ENCODE measurements at places on chromosomes 2 and 18. TPM values are rescaled to one million over a fixed set of nuclear protein-coding genes. Genes with fewer than 3 reads are reported as not detected.

- H3K4me1 ChIP-seq, result peaks cover 10% of the 10 kb centered on the region
- H3K36me3 ChIP-seq, result peaks cover 19% of the 10 kb centered on the region
- no peak for DNase-seq
- no peak overlapping the region for H3K27ac ChIP-seq
- no peaks in the 10 kb centered on the region for H3K27me3 ChIP-seq
These were observed 2.5 kb downstream of the ADI1 start for GRCh38 chr2:3516831-3517230.

DNA sequence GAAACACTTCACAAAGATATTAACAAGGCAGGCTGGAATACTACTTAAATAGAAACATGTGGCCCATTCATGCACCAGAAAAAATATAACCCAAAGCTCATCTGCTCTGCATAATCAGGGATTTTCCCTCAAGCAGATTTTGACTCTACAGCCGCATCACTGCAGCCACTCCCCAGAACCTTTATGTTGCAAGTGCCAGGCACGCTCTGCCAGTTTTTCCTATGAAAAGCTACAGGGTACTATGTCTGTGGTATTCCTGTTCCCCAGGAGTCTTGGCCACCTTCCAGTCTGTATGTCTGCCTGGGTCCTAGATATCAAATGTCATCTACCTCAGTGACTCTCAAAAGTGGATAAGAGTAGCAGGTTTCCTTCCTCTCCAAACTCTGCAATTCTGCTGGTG is 3.8 kb downstream of the COA5 start:
- H3K36me3 ChIP-seq, result peaks cover 18% of the 10 kb centered on the region
- H3K4me1 ChIP-seq, result peaks cover 20% of the 10 kb centered on the region
- no peak overlapping the region for H3K4me3 ChIP-seq
- DNase-seq, result no peak
- H3K27ac ChIP-seq, result no peak overlapping the region
- no peaks in the 10 kb centered on the region for H3K27me3 ChIP-seq

DNA sequence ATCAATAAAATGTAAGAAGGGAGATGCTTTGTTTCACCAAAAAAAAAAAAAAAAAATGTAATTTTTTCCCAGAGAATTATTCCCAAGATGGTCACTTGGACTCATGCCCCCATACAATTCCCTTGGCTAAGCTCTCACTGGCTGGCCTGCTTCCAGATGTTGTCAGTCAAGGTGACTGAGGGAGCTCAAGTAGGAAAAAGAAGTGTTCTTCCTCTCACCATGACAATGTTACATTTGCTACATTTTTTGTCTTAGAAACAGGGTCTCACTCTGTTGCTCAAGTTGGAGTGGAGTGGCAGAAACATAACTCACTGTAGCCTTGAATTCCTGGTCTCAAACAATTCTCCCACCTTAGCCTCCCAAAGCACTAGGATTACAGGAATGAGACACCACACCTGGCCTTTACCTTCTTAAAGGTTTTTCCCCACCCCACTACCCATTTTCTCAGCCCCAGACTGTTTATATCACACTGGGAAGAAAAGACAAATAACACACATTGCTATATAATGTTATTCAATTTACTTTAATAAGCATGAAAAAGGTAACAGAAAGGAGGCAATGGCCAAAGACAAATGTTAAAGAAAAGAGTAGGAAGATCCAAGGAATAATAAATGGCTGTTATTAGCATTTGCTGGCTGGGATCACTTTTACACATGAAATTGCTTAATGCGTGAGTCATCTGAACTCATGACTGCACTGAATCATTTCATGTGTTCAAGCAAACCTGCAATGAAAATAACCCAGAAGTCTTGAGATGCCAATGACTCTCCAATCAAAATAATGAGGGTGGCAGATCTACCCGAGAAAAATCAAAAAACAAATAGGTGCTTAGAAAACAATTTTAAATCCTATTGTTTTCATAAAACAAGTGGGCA is 45.2 kb downstream of the ACVR1 start:
- no peaks in the 10 kb centered on the region for H3K27me3 ChIP-seq
- no peaks in the 10 kb centered on the region for H3K4me1 ChIP-seq
- H3K4me3 ChIP-seq, result no peak overlapping the region
- H3K36me3 ChIP-seq, result no peaks in the 10 kb centered on the region
- peak overlapping the region; percentile 15 for H3K27ac ChIP-seq
- DNase-seq, result peak; percentile 64

DNA sequence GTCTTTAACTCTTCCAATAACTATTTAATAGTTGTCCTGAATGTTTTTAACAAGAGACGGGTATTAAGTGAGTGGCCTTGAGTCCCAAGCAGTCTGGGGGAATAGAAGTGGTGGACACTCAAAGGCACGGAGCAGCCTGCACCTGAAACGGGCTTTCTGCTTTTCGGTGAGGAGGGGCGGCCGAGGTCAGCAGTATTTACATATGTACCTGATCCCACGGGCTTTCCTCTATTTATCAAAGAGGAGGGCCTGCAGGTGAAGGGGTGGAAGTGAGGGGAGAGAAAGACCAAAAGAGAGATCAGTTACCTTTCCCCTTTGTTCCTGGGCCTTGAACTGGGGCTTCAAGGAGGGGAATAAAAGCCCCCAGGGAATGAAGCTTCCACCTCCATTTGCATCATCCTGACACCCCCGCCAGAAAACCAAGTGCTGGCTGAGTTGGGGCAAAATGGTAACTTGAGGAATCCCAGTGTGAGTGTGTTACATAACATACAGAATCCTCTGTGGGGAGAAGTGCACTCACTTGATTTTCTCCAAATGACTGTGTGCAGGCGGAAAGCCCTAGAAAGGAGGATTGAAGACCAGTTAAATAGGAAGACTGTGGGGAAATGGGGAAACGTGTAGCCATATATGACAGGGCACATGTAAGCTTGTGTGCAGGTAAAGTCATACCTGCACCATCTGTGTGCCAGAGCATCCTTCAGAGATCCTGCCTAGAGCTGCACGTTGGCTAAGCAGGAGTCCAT is 12.4 kb downstream of the POU3F3 start:
- no peaks in the 10 kb centered on the region for H3K36me3 ChIP-seq
- peaks cover 28% of the 10 kb centered on the region for H3K4me1 ChIP-seq
- H3K4me3 ChIP-seq, result no peak overlapping the region
- no peak for DNase-seq
- peaks cover 58% of the 10 kb centered on the region for H3K27me3 ChIP-seq
- H3K27ac ChIP-seq, result no peak overlapping the region

DNA sequence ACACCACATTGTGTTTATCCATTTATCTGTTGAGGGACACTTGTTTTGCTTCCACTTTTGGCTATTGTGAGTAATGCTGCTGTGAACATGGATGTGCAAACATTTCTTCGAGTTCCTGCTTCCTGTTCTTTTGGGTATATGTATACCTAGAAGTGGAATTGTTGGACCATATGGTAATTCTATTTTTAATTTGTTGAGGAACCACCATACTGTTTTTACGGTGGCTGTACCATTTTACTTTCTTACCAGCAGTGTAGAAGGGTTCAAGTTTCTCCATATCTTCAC is 23.1 kb downstream of the ANXA4 start:
- H3K27me3 ChIP-seq, result no peaks in the 10 kb centered on the region
- H3K4me3 ChIP-seq, result no peak overlapping the region
- peaks cover 51% of the 10 kb centered on the region for H3K4me1 ChIP-seq

- H3K4me3 ChIP-seq, result no peak overlapping the region
- H3K36me3 ChIP-seq, result no peaks in the 10 kb centered on the region
- DNase-seq, result no peak
- peaks cover 30% of the 10 kb centered on the region for H3K4me1 ChIP-seq
- H3K27me3 ChIP-seq, result no peaks in the 10 kb centered on the region
These were observed 14.4 kb upstream of the STAT4 start for GRCh38 chr2:191165176-191165643.

GRCh38 chr2:48566592-48567310 is 36.8 kb downstream of the STON1 start:
- no peak overlapping the region for H3K4me3 ChIP-seq
- no peak overlapping the region for H3K27ac ChIP-seq
- H3K27me3 ChIP-seq, result no peaks in the 10 kb centered on the region

DNA sequence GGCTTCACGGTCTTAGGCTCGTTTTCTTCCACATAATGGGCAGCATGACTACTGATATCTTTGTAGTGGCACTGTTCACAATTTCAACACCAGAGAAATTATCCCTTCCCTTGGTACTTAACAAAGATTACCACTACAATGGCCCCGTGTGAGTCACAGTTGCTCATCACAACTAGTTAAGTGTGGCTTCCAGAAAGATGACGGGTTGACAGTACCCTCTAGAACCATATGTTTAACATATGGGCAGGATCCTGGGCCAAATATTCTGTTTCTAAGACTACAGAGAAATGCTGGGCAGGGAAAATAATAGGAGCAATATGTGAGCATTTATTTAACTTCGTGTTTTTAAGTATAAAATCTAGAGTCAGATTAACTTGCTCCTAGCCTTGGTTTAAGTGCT is 780.1 kb upstream of the LINC00305 start:
- H3K4me3 ChIP-seq, result no peak overlapping the region
- no peak overlapping the region for H3K27ac ChIP-seq
- no peaks in the 10 kb centered on the region for H3K27me3 ChIP-seq
- H3K36me3 ChIP-seq, result no peaks in the 10 kb centered on the region
- no peak for DNase-seq

DNA sequence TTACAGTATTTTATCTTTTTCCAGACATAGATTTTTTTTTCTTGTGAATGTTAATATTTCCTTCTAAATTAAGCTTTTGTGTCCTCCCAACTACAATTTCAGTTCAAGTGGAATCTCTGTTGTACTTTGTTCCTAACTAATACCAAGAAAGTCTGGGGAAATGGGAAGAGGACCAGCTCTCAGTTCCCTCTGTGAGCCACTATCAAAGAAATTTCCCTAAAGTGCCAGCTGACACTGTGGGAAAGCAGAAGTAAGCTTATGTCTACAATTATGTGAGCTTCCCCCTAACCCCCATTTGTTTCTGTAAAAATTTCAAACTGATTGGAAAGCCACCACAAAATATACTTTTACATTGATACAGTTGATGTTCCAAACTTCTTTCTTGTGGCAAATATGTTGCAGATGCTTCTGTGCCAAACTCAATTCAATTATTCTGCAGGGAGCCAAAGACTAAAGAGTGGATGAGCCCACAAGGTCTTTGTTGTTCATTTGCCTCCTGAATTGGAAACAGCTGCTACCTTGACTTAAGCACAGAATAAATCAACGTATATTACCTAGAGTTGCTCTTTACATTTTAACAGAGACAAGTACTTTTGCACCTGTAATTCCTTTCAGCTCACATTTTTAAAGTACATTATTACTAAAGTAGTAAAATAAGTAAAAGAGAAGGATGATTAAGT is 306.6 kb downstream of the PTH2R start:
- DNase-seq, result no peak
- H3K27me3 ChIP-seq, result no peaks in the 10 kb centered on the region
- no peaks in the 10 kb centered on the region for H3K4me1 ChIP-seq
- H3K36me3 ChIP-seq, result no peaks in the 10 kb centered on the region
- no peak overlapping the region for H3K4me3 ChIP-seq
- no peak overlapping the region for H3K27ac ChIP-seq

GRCh38 chr2:172179045-172179701 is 76.5 kb upstream of the DLX2 start:
- no peak overlapping the region for H3K27ac ChIP-seq
- no peak overlapping the region for H3K4me3 ChIP-seq
- no peak for DNase-seq
- no peaks in the 10 kb centered on the region for H3K36me3 ChIP-seq
- H3K4me1 ChIP-seq, result no peaks in the 10 kb centered on the region
- H3K27me3 ChIP-seq, result no peaks in the 10 kb centered on the region

GRCh38 chr2:200171731-200172482 is 134.6 kb upstream of the SPATS2L start:
- no peak overlapping the region for H3K27ac ChIP-seq
- no peak overlapping the region for H3K4me3 ChIP-seq
- H3K4me1 ChIP-seq, result no peaks in the 10 kb centered on the region
- no peak for DNase-seq
- H3K36me3 ChIP-seq, result no peaks in the 10 kb centered on the region
- no peaks in the 10 kb centered on the region for H3K27me3 ChIP-seq

- H3K27me3 ChIP-seq, result no peaks in the 10 kb centered on the region
- no peak for DNase-seq
- no peak overlapping the region for H3K27ac ChIP-seq
- H3K4me1 ChIP-seq, result peaks cover 24% of the 10 kb centered on the region
These were observed 291.6 kb downstream of the ZNF385B start for GRCh38 chr2:179569831-179570233.

DNA sequence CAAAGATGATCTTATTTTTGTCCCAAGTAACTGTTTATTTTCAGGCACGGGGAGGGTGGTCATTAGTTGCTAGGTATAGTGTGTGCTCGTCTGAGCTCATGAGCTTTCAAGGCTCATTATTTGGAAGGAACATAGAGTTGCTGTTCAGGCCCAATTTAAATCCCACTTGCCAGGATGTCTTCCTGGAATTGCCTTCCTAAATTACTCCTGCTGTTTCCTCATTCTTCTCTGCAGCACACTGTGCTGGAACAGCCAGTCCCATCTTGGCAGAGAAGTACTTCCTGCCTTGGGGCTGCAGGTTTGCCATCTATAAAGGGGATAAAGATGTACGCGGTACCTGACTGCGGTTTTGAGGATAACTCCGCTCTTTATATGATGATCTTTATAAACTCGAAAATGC is 37.3 kb downstream of the GREB1 start:
- no peak overlapping the region for H3K27ac ChIP-seq
- H3K4me1 ChIP-seq, result no peaks in the 10 kb centered on the region
- H3K4me3 ChIP-seq, result no peak overlapping the region
- no peak for DNase-seq

DNA sequence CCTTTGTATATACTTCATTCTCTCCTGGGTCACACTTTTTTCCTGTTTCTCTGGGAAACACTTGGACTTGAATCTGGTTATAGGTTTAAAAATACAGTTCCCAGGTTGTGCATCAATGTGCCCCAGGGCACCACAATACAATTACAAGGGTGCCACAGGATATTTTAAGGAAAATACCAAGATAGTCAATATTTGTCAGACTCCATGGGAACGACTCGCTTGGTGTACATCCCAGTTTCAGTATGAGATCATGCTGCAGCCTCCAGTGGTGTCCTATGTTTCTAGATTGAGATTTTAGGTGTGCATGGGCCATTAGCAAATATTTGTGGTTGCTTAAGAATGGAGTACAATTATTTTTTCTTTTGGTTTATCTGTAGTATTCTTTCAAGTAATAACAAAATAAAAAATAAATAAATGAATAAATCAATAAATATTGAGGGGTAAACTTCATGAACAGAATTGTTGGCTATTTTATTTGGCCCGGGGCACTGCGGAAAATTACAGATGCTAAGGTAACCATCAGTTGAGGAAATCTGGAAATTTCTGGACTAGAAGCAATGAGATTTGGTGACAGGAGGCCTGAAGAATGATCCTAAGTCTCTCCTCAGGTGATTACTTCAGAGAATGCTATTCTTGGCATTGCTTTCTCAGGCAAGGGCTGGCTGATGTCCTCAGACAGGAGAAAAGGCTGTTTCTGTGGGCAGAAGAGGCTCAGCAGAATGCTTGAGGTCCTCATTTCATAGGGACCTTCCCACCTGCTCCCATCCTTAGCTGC is 649.3 kb upstream of the SOX11 start:
- no peak overlapping the region for H3K27ac ChIP-seq
- no peaks in the 10 kb centered on the region for H3K4me1 ChIP-seq
- no peak overlapping the region for H3K4me3 ChIP-seq
- no peak for DNase-seq
- H3K36me3 ChIP-seq, result no peaks in the 10 kb centered on the region

The MOB4 gene
- 34.2 TPM for total RNA-seq

The KLF7 gene
- 50.5 TPM for total RNA-seq

The PLA2R1 gene
- 11.0 TPM for total RNA-seq

The GALNT5 gene
- 24.7 TPM for total RNA-seq

The DPYSL5 gene
- not detected for total RNA-seq

The AQP12A gene
- not detected for total RNA-seq

The LOXL3 gene
- total RNA-seq, result 3.6 TPM

The CCDC148 gene
- 1.6 TPM for total RNA-seq

The CAPN13 gene
- 23.0 TPM for total RNA-seq

The DSG4 gene
- not detected for total RNA-seq

The ZNF396 gene
- 2.4 TPM for total RNA-seq

The NCKAP5 gene
- 51.1 TPM for total RNA-seq

The CNDP1 gene
- total RNA-seq, result not detected

The LIMS1 gene
- total RNA-seq, result 148 TPM

The OTOS gene
- not detected for total RNA-seq

All from upper lobe of left lung (tissue), 6 donors.